Prostate gland (tissue), 2 donors: ENCODE measurements at places on chromosomes 4 and X. TPM values are rescaled to one million over a fixed set of nuclear protein-coding genes. Genes with fewer than 3 reads are reported as not detected.

- no peak for DNase-seq
These were observed 678.0 kb upstream of the INTU start for GRCh38 chr4:126954537-126955291.

GRCh38 chr4:13921805-13922204 lies 294.3 kb upstream of the BOD1L1 start:
- no peak for DNase-seq

Gene CDKL2
- not detected for total RNA-seq

- no peak for DNase-seq
These were observed 80.0 kb downstream of the KCTD8 start for GRCh38 chr4:44368413-44369167.

DNA sequence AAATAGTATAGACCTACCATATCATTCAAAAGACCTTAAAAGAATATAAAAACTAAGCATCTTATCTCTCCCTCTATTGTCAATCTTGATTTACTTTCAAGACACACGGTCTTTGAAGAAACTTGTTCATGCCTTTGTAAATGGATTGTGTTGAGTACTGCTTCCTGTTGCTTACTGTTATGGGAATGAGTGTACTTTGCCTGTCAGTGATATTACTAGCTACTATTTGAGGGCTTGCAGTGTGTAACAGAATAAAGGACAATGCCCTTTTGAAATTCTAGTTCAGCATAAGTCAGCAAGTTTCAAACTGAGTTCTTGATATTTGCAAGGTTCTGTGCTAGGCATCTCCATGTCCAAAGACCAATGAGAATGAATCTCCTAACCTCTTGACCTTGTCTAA lies 36.0 kb downstream of the CDKL5 start:
- DNase-seq, result no peak

GRCh38 chr4:108795733-108796132 lies 32.9 kb upstream of the ETNPPL start:
- DNase-seq, result no peak

- no peak for DNase-seq
These were observed 21.2 kb downstream of the SPRY1 start for GRCh38 chr4:123417813-123418212.

DNA sequence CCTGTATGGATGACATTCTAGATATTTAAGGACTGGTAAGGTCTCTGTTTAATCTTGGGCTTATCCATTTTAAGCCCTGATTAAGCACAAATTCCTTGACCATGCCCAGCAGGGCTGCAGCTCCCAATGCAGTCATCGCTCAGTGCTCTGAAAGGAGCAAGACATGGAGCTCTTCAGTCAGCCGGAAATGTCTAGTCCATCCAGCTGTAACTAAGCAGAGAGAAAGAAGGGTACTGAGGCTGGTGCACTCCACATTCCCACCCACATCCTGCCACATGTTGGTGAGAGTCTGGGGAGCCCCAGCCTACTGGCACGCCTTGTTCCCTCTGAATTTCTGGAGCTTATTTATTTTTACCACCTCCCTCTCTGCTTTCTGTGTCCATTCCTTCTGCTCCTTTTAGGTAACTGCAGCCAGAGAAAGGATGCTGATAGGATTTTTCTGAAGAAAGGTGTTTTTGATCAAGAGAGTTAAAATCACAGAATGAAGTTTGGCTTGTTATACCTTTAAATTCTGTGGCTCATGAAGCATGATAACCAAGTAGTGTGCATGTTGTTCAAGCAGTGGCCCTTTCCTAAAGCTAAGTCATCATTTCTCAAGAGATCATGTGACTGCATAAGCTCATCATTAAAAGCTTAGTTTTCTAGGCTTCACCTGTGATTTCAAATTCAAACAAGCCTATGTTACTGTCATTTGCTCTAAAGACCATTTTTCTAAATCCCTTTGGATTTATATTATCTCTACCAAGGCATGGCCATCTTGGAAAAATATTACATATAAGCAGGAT lies 74.0 kb downstream of the GALNT7 start:
- no peak for DNase-seq

Gene DCAF16
- total RNA-seq, result 44.0 TPM

GRCh38 chr4:102687982-102688433 lies 72.8 kb downstream of the MANBA start:
- DNase-seq, result no peak
